ENCODE measurements at places on chromosomes 13 and 19.

DNA sequence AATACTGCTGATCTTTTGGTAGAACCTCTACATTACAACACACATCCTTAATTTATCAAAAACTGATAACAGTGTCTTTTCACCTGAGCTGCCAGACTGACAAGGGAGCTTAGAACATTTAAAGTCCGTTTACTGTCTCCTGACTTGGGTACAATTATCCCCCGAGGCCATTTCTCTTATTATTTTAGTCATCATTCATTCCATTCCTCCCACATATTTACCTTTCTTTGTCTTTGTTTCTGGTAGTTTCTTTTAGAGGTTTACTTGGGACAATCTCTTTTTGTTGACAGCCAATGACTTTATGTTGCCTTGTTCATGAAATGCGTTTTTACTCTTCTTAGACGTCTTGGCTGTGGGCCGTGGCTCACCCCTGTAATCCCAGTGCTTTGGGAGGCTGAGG is 186.9 kb downstream of the PCCA start:
- no peak for DNase-seq

GRCh38 chr13:33544308-33544707 is 258.8 kb upstream of the STARD13 start:
- no peak for DNase-seq

DNA sequence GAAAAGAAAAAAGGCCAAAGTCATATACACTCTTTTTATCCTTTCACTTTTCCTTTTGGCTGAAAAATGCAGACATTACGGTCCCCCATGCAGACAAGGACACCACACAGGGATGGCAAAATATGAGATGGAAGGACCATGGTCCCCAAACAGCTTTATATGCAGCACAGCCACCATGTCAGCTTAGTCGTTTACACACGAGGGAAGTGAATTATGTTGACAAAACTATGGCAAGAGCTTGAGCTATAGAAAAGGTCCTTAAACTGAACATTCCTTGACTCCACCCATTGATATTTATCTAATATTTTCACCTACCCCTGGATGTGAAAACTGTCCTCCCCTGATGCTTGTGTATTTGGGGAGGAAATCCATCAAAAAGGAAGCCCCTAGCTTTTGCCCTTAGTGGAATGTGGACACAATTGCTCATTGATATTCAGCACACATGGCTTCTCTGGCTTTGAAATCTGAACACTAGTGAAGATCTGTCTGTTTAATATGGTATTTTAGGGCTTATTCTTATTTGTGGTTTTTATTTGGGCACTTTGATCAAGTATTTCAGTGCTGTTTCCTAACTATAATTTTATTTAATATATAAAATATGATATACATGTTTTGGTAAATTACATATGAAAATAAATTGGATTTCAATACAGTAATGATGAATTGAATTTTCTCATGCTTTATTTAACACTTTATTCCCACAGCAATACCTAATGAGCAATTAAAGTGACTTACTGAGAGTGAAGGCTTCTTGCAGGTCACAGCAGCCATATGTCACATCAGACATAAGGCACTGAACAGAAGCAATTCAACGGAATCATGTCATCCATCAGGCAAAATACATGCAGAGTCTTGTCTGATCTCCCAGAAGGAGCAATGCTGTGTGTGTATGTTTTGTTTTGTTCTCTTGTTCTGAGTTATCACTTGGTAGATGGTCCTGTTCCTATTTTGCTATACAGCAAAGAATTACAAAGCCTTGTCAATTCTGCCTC is 6.8 kb upstream of the GTF2F2 start:
- no peak for DNase-seq

DNA sequence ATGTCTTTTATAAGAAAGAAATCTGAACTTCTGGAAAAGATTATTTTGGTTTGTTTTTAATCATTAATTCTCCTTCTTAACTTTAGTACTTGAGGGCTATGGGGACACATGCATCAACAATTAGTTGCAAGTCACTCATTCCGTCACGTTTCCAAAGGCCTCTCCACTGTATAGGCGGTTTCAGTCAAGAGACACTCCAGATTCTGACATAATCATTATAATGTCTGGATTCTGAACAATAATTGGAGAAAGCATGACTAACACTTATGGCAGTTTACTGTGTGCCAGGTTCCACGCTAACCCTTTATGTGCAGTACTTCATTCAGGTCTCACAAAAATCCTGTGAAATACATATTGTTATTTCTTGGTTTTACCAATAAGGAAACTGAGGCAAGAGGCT is 71.9 kb downstream of the TNFRSF19 start:
- no peak for DNase-seq

DNA sequence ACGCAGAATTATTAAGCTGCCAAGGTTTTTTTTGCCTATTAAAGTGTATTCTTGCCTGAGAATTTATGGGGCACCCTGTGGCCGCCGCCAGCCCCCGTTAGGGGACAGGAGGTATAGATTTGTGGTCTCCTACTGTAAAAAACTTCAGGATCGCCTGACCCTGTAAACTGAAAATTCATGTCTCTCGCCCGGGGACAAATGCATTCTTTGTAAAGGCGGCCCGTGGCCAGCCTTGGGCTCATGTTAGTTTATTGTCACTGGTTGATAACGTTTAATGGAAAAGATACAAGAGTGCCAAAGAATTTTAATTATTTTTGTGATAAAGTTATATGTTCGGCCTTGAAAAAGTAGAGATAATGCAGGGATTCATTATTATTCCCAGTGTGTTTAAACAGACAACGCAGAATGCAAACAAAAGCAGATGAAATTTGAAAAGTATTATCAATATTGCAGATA is 141.7 kb downstream of the URI1 start:
- DNase-seq = no peak

DNA sequence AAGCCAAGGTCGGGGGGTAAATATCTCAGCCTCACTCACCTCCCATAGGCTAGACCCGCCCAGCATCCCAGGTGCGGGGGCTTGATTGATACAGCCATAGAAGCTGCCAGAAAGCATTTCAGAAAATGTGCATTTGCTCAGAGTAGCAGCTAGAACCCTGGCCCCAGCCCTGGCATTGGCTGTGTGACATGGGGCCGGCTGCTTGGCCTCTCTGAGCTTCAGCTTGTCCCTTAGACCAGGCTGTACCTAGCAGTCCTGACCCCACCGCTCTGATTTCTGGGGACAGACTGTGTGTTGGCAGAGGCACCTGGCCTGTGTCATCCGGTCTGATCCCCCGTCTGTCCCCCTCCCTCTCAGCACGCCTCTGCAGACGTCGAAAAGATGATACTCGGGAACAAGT is 15.4 kb downstream of the RAB8A start:
- DNase-seq = no peak

GRCh38 chr19:5080030-5080654 is 111.2 kb downstream of the KDM4B start:
- DNase-seq = no peak

- DNase-seq = peak; percentile 27
Observed at GRCh38 chr13:75405976-75406703, 75.8 kb downstream of the TBC1D4 start.

GRCh38 chr19:7831452-7831851 is 1.4 kb downstream of the EVI5L start:
- DNase-seq = no peak

- DNase-seq = no peak
Observed at GRCh38 chr19:42468273-42468796, 25.6 kb upstream of the CXCL17 start.

GRCh38 chr13:78460176-78460575 is 143.2 kb downstream of the POU4F1 start:
- no peak for DNase-seq

- no peak for DNase-seq
Observed at GRCh38 chr13:98822225-98822606, 69.7 kb upstream of the SLC15A1 start.

DNA sequence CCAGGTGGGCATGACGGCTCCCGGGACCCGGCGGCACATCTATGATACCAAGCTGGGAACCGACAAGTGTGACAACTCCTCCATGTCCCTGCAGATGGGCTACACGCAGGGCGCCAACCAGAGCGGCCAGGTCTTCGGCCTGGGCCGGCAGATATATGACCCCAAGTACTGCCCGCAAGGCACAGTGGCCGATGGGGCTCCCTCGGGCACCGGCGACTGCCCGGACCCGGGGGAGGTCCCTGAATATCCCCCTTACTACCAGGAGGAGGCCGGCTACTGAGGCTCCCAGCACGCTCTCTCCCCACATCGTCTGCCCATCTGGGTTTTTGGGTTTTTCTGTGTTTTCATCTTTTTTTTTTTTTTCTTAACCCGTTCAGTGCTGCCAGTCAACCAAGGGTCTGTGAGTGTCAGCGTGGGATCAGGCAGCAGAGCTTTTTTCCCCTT is 2.3 kb upstream of the ABCA7 start:
- no peak for DNase-seq

DNA sequence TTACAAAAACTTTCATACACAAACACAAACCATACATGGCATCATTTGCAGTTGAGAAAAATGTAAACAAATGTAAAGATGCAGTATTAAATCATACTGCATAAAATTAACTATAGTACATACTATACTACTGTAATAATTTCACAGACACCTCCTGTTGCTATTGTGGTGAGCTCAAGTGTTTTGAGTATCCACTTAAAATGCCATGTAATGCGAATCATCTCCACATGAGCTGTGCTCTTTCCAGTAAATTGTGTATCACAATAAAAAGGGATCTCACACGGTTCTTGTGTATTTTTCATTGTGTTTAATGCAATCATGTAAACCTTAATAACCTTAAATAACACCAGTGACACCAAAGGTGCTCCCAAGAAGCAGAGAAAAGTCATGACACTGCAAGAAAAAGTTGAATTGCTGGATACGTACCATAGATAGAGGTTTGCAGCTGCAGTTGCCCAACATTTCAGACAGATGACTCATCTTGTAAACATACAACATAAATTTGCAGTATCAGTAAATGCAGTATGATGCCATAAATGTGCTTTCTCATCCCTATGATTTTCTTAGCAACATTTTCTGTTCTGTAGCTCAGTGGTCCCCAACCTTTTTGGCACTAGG is 166.6 kb downstream of the RAP2A start:
- peak; percentile 75 for DNase-seq

All from NCI-H345 (cell line).